ENCODE measurements at places on chromosomes 1 and 21. TPM values are rescaled to one million over a fixed set of nuclear protein-coding genes. Genes with fewer than 3 reads are reported as not detected.

SASS6 gene
- 9.7 TPM for total RNA-seq

TRMT13 gene
- total RNA-seq, result 12.6 TPM

BECN2 gene
- not detected for total RNA-seq

F13B gene
- total RNA-seq, result not detected

FCRL5 gene
- 0.99 TPM for total RNA-seq

EFNA3 gene
- total RNA-seq, result 110 TPM

TAS1R3 gene
- total RNA-seq, result 0.19 TPM

C1QC gene
- not detected for total RNA-seq

CNR2 gene
- not detected for total RNA-seq

CD2 gene
- not detected for total RNA-seq

TXNIP gene
- total RNA-seq, result 10.1 TPM

RNU1-2 gene
- 2,807 TPM for total RNA-seq

FCMR gene
- total RNA-seq, result not detected

ZMYND12 gene
- 1.1 TPM for total RNA-seq

GRIK1 gene
- total RNA-seq, result not detected

FCRLB gene
- total RNA-seq, result 0.51 TPM

FCRL6 gene
- total RNA-seq, result not detected

CSMD2 gene
- total RNA-seq, result 2.1 TPM

PPM1J gene
- 3.1 TPM for total RNA-seq

SMAP2 gene
- 21.9 TPM for total RNA-seq

TAL1 gene
- total RNA-seq, result 0.04 TPM

DNASE2B gene
- not detected for total RNA-seq

EPHB2 gene
- 50.7 TPM for total RNA-seq

TMPRSS15 gene
- 0.25 TPM for total RNA-seq

BEND5 gene
- 5.3 TPM for total RNA-seq

CORT gene
- 1.1 TPM for total RNA-seq

MIA3 gene
- 45.6 TPM for total RNA-seq

SPRR1A gene
- total RNA-seq, result not detected

GJA5 gene
- 1.6 TPM for total RNA-seq

MIGA1 gene
- 7.3 TPM for total RNA-seq

FAM72C gene
- total RNA-seq, result 4.0 TPM

C8A gene
- total RNA-seq, result not detected

VANGL1 gene
- 47.2 TPM for total RNA-seq

TBX19 gene
- total RNA-seq, result 2.2 TPM

TPM3 gene
- total RNA-seq, result 438 TPM

INKA2 gene
- total RNA-seq, result 1.9 TPM

POU3F1 gene
- total RNA-seq, result 0.46 TPM

FCRL2 gene
- total RNA-seq, result not detected

RGS13 gene
- not detected for total RNA-seq

MAP3K7CL gene
- total RNA-seq, result not detected

OR2L8 gene
- not detected for total RNA-seq

MATN1 gene
- total RNA-seq, result not detected

MPZ gene
- 2.0 TPM for total RNA-seq

TMEM240 gene
- total RNA-seq, result 6.8 TPM

CLCA4 gene
- total RNA-seq, result not detected

MROH9 gene
- not detected for total RNA-seq

S100A7 gene
- total RNA-seq, result not detected

EXOSC10 gene
- 89.7 TPM for total RNA-seq

SYCP1 gene
- total RNA-seq, result not detected

PTPRF gene
- total RNA-seq, result 354 TPM

CLEC20A gene
- total RNA-seq, result 0.61 TPM

Data from endodermal cell (in vitro differentiated cells).